ENCODE measurements at places on chromosomes 2 and 18.

DNA sequence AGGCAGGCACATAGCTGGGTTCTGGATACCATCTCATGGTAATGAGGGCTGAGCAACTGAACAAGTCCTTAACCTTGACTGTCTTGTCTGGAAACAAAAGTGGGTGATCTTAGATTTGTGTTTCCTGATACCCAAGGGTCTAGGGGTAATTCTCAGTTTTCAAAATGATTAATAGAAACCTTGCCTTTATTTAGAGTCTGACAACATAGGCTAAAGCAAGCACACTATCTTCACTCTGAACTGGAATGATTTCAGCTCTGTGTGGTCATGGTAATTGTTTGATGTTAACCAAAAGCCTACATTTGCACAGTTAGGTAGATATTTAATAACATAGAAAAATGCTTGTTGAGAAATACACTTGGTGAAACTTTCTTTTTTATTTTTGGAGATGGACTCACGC, 6.8 kb upstream of the LAMA3 start:
- no peak for DNase-seq

GRCh38 chr18:10923551-10924070, 225.8 kb downstream of the PIEZO2 start:
- DNase-seq = no peak

GRCh38 chr2:10717628-10718027, 3.8 kb upstream of the ATP6V1C2 start:
- no peak for DNase-seq

DNA sequence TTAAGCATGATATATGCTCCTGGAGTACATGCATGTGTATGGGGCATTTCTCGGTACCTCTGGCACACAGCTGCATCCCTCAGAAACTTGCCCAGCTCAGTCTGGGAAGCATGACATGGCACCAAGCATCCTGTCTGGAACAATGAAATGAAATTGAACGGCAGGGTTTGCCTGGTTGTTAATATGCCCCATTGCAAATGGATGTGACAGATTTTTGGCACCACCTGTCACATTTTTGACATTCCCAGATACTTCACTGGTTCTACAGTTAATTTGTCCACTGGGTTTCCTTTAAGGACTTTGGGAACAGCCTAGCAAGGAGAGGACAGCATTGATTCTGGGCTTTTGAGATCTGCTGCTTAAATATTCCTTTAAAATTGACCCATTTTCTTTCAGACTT, 305.8 kb downstream of the TSN start:
- no peak for DNase-seq

DNA sequence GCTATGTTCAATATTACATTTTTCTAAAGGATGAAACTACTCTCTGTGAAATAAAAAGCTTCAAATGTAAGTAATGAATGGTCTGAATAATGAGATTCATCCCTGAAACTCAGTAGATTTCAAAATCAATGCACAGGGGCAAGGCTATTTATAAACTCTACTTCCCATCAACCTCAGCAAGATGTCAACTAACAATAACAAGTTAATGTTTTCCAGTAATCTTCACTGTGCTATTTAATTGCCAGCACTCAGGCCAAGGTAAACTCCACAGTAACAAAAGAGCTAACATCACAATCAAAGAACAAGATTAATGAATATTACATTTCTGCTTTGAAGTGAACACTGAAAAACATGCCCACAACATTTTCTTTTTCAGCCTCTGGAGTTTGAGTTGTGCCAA, 144.3 kb upstream of the ZFP36L2 start:
- no peak for DNase-seq
